ENCODE measurements at places on chromosomes 12 and 14.

DNA sequence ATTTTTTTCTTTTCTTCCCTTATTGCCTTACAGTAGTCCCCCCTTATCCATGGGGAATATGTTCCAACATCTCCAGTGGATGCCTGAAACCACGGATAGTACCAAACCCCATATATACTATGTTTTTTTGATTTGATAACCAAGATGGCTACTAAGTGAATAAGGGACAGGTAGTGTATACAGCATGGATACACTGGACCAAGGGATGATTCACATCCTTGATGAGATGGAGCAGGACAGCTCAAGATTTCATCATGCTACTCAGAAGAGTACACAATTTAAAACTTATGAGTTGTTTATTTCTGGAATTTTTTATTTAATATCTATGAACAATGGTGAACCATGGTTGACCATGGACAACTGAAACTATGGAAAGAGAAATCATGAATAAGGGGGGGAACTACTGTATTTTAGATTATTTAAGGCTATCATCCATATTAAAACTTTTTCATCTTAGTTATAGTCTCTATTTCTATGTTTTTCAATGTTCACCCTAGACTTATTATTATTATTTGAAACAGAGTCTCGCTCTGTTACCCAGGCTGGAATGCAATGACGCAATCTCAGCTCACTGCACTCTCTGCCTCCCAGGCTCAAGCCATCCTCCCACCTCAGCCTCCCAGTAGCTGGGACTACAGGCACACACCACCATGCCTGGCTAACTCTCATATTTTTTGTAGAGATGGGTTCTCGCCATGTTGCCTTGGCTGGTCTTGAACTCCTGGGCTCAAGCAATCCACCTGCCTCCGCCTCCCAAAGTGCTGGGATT, 188.0 kb upstream of the PELI2 start:
- no peak for DNase-seq

DNA sequence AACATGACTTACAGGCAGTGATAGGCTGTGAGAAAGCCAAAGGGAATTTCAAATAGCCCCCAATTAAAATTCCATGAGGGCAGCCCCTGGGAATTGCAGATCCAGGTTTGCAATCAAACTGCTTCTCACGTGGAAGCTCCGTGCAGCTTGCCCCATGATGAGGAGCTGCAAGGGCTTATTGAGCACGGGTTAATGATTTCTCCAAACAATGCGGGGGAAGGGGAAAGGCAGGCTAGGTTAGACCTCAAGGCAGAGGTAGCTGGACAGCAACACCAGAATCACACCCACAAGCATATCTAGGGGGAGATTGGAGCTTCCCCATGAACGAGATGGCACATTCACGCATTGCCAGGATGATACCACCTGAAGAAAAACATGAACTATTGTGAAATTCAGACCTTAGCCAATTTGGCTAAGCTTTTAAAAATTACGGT, 5.0 kb upstream of the DUSP6 start:
- no peak for DNase-seq

DNA sequence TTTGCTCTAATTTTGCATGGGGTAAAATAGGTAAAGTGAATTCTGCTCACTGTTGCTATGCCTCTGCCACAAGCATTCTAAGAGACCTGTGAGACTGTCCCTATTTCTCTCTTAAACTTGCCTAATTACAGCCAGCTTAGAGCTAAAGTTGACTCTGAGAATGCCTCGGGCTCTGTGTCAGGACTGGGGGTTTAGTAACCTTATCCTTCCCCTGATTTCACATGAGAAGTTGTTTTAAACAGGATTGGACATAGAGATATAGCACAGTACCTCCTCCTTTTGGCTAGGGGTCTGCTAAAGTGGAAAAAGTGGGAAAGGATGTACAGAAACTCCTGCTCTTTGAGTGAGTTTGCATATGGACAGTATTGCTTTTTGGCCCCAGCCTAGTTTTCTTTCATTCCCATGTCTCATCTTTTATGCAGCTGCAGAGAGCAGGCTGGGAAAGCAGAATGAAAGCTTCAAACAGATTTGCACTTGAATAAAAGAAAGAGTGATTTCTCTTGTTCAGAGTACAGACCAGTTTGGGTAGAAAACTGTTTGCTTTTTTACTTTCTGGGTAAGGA, 122.0 kb downstream of the RAD51B start:
- no peak for DNase-seq

DNA sequence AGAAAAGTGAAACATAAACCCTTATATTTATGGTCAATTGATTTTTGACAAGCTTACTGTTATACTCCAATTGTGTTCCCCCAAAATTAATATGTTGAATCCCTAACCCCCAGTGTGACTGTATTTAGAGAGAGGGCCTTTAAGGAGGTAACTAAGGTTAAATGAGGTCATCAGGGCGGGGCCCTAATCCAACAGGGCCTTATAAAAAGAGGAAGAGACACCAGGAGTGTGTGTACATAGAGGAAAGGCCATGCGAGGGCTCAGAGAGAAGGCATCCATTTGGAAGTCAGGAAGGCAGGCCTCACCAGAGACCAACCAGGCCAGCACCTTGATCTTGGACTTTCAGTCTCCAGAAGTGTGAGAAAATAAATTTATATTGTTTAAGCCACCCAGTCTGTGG, 6.5 kb upstream of the VTI1B start:
- DNase-seq = no peak

GRCh38 chr14:88829188-88829587, 4.7 kb downstream of the TTC8 start:
- no peak for DNase-seq

GRCh38 chr14:74476607-74477006, 16.5 kb downstream of the NPC2 start:
- DNase-seq = no peak

- DNase-seq = no peak
Measured at GRCh38 chr14:46840944-46841720, 189.6 kb upstream of the RPL10L start.

DNA sequence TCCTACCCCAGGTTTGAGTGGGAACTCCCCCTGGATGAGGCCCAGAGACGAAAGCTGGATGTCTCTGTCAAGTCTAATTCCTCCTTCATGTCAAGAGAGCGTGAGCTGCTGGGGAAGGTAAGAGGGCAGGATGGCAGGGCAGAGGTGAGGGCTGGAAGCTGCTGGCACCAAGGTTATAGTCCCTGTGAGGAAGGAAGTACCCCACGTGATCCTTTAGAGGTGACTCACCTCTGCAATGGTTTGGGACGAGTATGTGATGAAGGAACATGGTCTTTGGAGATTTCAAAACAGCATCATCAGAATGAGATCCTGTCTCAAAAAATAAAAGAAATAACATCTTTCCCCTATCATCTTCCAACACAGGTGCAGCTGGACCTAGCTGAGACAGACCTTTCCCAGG, 9.2 kb upstream of the MYL6B start:
- DNase-seq = no peak

DNA sequence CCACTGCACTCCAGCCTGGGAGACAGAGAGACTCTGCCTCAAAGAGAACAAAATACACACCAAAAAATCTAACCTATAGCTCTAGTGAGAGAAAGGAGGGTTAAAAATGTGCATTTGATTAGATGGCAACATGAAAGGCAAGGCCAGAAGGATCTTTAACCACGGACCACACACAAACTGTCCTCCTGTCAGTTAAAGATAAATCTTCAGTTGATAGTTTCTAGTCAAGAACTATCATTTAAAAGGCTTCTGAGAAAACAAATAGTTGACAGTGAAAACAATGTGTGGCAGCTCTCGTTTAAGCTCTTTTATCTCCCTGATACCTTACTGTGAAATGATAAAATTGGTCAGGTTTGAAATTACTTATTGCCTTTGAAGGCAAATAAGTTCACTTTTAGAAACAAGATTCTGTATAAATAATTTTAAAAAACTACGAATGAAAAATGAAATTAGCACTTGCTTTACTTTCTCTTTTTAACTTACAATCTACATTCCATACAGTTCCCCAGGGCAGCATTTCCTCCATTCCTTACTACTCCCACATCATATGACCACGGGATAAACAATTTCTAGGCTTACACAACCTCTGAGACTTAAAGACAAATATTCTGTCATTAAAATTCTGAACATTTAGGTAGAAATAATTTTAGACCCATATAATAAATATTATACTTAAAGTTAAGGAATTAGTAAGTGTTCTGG, 71.4 kb upstream of the GNPNAT1 start:
- DNase-seq = no peak

- DNase-seq = no peak
Measured at GRCh38 chr12:100539202-100539601, 34.3 kb upstream of the GAS2L3 start.

DNA sequence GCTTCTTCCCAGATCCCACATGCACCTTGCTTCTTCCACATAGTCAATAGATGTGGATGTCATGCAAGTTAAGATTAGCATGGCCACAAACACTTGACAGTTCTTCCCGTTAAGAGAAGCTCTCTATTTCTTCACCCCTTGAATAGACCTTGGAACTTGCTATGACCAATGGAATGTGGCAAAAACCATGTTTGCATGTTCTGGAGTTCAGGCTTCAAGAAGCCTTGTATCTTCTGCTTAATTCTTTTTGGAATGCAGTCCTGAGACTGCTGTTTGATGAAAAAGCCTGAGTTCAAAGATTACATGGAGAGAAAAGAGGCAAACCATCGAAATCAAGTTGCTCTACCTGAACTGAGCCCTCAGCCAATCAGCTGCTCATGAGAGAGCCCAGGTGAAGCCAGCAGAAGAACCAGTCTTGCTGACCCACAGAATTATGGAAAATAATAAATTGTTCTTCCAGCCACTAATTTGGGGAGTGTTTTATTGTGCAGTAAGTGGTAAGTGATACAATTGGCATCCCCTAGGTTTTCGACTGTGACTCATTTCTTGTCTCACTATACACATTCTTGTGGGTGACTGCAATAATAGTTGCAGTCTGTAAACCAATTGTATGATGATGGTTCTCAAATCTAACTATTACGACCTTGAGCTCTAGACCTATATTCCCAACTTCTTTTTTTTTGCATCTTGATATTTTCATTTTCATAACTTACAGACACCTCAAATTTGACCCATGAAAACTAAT, 12.6 kb downstream of the RASSF9 start:
- DNase-seq = no peak
